ENCODE measurements at places on chromosomes 6 and 20.

DNA sequence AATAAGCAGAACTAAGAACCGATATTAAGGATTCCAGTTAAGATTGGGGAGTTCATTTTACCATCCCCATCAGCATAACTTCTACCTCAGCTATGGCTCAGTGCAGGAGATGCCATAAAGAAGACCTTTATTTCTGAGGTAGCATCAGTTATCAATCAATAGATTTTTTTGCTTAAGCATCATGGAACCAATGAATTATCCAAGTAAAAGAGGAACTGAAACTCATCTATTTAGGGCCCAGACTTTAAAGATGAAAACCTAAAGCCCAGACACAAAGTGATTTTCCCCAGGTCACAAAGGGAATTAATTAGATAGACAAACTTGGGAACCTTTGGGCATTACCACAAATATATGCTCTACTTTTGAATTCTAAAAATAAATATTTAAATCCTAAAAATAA lies 59.2 kb upstream of the TINAG start:
- no peak for DNase-seq
- no peak overlapping the region for H3K4me3 ChIP-seq
- no peaks in the 10 kb centered on the region for H3K36me3 ChIP-seq
- H3K27ac ChIP-seq = no peak overlapping the region
- no peaks in the 10 kb centered on the region for H3K4me1 ChIP-seq

DNA sequence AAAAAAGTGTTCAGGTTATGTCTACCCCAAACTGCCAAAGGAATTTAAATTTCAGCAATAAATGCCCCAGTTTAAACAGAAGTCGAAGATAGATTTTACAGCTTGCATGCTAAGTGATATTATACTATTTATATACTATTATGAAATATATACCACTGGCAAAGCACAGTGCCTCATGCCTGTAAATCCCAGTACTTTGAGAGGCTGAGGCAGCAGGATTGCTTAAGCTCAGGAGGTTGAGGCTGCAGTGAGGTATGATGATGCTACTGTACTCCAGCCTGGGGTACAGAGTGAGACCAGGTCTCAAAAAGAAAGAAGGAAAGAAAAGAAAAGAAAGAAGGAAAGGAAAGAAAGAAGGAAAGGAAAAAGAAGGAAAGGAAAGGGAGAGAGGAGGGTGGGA lies 102.1 kb downstream of the MTFR2 start:
- H3K27ac ChIP-seq = no peak overlapping the region
- H3K36me3 ChIP-seq = no peaks in the 10 kb centered on the region
- no peaks in the 10 kb centered on the region for H3K27me3 ChIP-seq
- no peaks in the 10 kb centered on the region for H3K4me1 ChIP-seq
- DNase-seq = no peak

DNA sequence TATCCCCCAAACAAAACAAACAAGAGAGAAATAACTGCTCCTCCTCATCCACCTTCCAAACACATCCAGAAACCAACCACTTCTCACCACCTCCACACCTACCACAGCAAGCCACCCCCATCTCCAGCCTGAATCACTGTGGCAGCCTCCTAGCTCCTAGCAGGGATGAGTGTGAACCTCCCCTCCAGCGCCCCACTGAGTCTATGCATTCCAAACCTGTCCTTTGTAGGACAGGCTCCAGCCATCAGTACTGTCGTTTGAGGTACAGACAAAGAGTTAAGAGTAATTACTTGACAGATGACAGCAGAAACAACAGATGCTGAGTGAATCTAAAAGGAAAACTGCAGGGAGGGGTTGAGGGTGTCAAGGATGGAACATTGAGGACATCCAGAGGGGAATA lies 2.4 kb downstream of the METTL24 start:
- no peaks in the 10 kb centered on the region for H3K4me1 ChIP-seq
- no peak overlapping the region for H3K4me3 ChIP-seq
- no peak overlapping the region for H3K27ac ChIP-seq

- H3K27me3 ChIP-seq = no peaks in the 10 kb centered on the region
- no peaks in the 10 kb centered on the region for H3K4me1 ChIP-seq
- no peak overlapping the region for H3K27ac ChIP-seq
- H3K4me3 ChIP-seq = no peak overlapping the region
These were observed 19.0 kb upstream of the GSTA4 start for GRCh38 chr6:53014063-53014462.
